ENCODE measurements at places on chromosomes 4 and X.
A peak's percentile ranks its signal among the peaks of the same experiment; 100 is the strongest.

GRCh38 chr4:1216869-1217294 lies 32.0 kb downstream of the CTBP1 start:
- peak; percentile 80 for DNase-seq

- DNase-seq: no peak
Measured at GRCh38 chrX:96435378-96436035, 249.1 kb upstream of the DIAPH2 start.

GRCh38 chr4:186901850-186902249 lies 178.2 kb upstream of the FAT1 start:
- DNase-seq: no peak

DNA sequence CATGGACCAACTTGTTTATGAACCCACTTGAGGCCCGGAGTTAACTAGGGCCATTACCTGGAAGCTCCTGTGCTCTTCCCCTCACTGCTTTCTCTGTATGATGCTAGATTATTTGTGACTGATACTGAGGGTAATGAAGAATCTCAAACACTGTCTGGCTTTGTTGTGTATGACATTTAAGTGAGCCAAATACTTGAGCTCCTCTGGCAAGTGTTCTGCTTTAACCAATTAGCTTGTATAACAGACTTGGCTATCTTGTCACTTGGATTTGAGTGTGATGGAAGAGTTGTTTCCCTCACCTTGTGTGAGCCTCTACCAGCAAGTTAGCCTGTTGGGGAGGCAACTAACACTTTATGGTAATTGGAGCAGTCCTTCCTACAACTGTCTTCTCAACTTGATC lies 42.7 kb downstream of the CCNG2 start:
- no peak for DNase-seq

GRCh38 chr4:164203476-164203875 lies 550.5 kb upstream of the SMIM31 start:
- no peak for DNase-seq

DNA sequence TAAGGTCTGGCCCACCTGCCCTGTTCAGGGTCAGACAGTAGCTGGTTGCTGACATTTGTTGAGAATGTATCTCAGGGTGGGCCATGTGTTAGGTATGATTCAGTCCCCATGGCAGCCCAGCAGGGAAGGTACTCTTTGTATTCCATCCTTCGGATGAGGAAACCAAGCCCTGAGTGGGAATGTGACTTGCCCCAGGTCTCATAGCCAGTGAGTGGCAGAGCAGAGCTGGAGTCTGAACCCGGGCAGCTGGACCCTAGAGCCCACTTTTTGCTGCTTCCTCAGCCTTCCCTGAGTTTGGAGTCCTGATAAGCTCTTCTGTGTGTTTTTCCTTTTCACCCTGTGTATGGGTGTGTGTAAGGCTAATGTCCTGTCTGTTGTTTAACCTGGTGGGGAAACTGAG lies 21.6 kb upstream of the UBA1 start:
- DNase-seq: no peak

GRCh38 chrX:35380808-35381700 lies 417.1 kb upstream of the MAGEB16 start:
- no peak for DNase-seq

- peak; percentile 57 for DNase-seq
Measured at GRCh38 chrX:44344194-44344593, 722 bp upstream of the EFHC2 start.

- DNase-seq: no peak
Measured at GRCh38 chr4:94332983-94333590, 9.5 kb downstream of the HPGDS start.

- DNase-seq: no peak
Measured at GRCh38 chr4:104942990-104943743, 203.5 kb upstream of the TET2 start.

DNA sequence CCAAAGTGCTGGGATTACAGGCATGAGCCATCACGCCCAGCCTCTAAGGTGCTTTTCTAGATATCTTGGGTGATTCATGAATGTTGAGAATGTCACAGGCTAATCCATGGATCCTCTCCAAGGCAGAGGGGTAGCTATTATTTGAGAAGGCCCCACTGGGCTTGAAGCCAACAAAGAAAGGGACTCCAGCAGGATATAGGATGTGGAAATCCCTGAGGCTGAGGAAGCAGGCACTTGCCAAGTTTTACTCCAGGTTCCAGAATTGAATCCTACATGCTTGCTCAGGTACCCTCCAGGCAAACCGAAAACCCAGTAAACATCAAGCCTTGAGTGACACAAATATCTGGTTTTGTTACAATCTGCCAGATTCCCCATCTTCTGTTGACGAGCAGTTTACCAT lies 15.8 kb downstream of the NLGN3 start:
- no peak for DNase-seq

GRCh38 chr4:168859888-168860694 lies 150.0 kb downstream of the CBR4 start:
- no peak for DNase-seq

GRCh38 chr4:24533364-24533763 lies 51.0 kb downstream of the DHX15 start:
- no peak for DNase-seq

GRCh38 chrX:41634284-41634683 lies 54.5 kb upstream of the GPR34 start:
- no peak for DNase-seq

GRCh38 chr4:153119626-153120025 lies 84.6 kb upstream of the TRIM2 start:
- no peak for DNase-seq

DNA sequence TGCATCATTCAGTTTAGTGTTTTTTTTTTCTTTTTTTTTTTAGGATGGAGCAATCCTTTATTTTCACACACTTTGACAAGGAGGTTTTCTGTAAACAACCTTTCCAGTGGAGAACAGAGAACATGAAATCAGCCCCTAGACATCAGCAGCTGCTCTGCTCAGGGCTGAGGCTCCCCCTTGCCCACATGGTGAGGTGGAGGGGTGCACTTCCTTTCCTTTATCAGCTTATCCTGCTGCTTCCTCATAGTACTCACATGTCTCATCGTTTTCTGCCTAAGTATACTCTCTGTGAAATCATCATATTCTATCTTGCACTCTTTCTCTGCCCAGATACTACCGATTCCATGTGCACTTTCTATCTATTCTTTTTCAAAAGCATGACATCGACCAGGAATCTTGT lies 47.6 kb upstream of the PRSS12 start:
- no peak for DNase-seq

DNA sequence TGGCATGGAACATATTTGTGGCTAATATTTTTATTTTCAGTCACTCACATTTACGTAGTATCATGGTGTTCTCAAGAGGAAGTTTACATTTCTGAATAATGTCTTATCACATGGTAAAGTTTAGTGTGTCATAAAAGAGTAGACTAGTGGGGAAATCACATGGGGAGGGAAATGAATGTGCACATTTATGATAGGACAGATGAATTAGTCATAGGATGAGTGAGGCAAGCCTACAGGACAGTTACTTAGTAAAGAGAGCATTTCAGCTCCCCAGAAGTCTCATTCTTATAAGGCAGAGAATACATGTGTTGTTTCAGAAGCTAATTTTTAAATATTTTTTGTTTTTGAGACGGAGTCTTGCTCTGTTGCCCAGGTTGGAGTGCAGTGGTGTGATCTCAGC lies 6.2 kb downstream of the GK start:
- no peak for DNase-seq

DNA sequence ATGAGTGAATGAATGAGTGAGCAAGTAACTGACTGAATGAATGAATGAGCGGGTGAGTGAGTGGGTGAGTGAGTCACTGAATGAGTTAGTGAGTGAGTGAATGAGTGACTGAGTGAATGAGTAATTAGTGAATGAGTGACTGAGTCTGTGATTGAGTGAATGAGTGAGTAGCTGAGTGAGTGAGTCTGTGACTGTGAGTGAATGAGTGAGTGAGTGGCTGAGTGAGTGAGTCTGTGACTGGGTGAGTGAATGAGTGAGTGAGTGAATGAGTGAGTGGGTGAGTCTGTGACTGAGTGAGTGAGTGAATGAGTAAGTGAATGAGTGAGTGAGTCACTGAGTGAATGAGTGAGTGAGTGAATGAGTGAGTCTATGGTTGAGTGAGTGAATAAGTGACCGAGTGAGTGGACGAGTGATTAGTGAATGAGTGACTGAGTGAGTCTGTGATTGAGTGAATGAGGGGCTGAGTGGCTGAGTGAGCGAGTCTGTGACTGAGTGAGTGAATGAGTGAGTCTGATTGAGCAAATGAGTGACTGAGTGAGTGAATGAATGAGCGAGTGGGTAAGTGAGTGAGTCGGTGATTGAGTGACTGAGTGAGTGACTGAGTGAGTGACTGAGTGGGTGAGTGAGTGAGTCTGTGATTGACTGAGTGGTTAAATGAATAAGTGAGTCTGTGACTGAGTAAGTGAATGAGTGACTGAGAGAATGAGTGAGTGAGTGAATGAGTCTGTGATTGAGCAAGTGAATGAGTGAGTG lies 223.0 kb upstream of the PSAPL1 start:
- no peak for DNase-seq

DNA sequence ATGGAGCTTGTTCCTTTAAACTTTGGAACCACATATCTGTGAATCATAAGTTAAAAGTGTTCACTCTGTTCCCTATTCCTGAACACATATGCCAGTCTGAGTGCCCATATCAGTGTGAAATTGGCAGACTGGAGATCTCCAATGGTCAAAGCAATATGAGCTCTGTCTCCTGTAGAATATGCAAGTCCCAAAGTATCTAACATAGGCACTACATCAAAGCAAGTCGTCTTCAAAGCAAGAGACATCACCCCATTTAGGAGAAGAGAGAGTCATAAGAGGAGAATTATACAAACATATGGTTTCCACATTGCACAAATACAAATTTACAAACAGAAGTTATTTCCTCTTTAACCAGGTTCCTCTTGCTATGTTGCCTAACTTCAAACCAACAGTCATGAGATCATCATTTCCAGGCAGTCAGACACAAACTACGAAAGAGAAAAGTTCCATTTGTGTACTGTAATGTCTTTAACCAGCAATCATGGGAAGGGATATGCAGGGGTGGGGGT lies 9.9 kb upstream of the GK start:
- DNase-seq: no peak

GRCh38 chr4:93842601-93843252 lies 14.2 kb downstream of the ATOH1 start:
- no peak for DNase-seq

GRCh38 chr4:132530861-132531260 lies 618.2 kb upstream of the PCDH10 start:
- no peak for DNase-seq
